ENCODE measurements at places on chromosomes 1 and 21. TPM values are rescaled to one million over a fixed set of nuclear protein-coding genes. Genes with fewer than 3 reads are reported as not detected.

LORICRIN gene
- not detected for total RNA-seq

MYBPH gene
- 1.4 TPM for total RNA-seq

RNU5D-1 gene
- not detected for total RNA-seq

PBXIP1 gene
- 155 TPM for total RNA-seq

ADCY10 gene
- 0.69 TPM for total RNA-seq

SLAMF9 gene
- total RNA-seq: not detected

LCE1C gene
- total RNA-seq: not detected

ATF3 gene
- 14.2 TPM for total RNA-seq

POU3F1 gene
- total RNA-seq: 0.30 TPM

GSTM2 gene
- total RNA-seq: 78.5 TPM

C1orf53 gene
- 4.3 TPM for total RNA-seq

PRUNE1 gene
- 51.6 TPM for total RNA-seq

SETSIP gene
- not detected for total RNA-seq

CD52 gene
- total RNA-seq: not detected

CD2 gene
- not detected for total RNA-seq

HEYL gene
- 0.88 TPM for total RNA-seq

DLGAP3 gene
- 0.42 TPM for total RNA-seq

SLFNL1 gene
- 3.0 TPM for total RNA-seq

ACTN2 gene
- 276 TPM for total RNA-seq

TTC39A gene
- total RNA-seq: 15.6 TPM

PTPRC gene
- total RNA-seq: not detected

DCDC2B gene
- not detected for total RNA-seq

PKP1 gene
- total RNA-seq: 0.03 TPM

DCAF6 gene
- total RNA-seq: 52.0 TPM

TP73 gene
- not detected for total RNA-seq

TNFRSF1B gene
- total RNA-seq: 0.27 TPM

RNF186 gene
- not detected for total RNA-seq

SAMSN1 gene
- total RNA-seq: 0.11 TPM

RGS8 gene
- total RNA-seq: 2.2 TPM

PHF13 gene
- total RNA-seq: 20.6 TPM

DNM3 gene
- total RNA-seq: 0.42 TPM

TDRD5 gene
- not detected for total RNA-seq

TNFRSF14 gene
- 0.14 TPM for total RNA-seq

TRAF3IP3 gene
- 1.3 TPM for total RNA-seq

KRTAP19-1 gene
- total RNA-seq: not detected

CFHR5 gene
- total RNA-seq: 0.39 TPM

S100A14 gene
- not detected for total RNA-seq

FALEC gene
- total RNA-seq: not detected

RCSD1 gene
- total RNA-seq: 317 TPM

DNAH14 gene
- 24.6 TPM for total RNA-seq

BACE2 gene
- 8.1 TPM for total RNA-seq

Measured in cardiac muscle cell (in vitro differentiated cells and primary cell).